ENCODE measurements at places on chromosomes 6 and 20.

DNA sequence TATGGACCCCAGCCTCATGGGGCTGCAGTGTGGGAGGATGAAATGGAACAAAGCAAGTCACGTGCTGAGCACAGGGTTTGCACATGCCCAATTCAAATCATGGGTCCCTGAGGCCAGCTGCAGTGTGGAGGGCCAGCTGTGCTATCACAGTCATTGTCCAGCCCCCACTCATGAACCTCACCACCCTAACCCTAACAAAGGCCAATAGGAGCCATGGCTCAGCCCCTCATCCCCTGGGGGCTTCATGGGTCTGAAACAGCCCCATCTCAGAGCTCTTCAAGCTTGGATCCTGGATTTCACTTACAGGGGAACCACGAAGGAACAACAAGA, 125.6 kb upstream of the MAFB start:
- DNase-seq: no peak

DNA sequence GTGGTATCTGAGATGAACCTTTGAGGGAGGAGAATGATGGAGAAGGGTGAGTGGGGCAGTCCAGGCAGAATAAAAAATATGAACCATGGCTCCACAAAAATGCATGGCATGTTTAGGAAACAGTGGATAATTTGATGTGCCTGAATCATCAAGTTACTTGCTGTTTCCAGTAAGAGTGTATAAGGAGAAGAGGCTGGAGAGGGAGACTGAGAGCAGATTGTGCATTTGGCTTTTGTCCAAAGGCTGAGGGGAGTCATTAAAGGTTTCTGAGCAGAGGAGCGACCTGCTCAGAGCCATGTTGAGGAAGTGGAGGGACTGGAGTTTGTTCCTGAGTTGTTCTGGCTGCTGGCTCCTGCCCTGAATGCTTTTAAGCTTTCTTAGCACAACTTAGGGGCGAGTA, 6.1 kb downstream of the MMP24 start:
- no peak for DNase-seq

- peak; percentile 68 for DNase-seq
Observed at GRCh38 chr6:27138837-27139755, 108.4 kb upstream of the PRSS16 start.

DNA sequence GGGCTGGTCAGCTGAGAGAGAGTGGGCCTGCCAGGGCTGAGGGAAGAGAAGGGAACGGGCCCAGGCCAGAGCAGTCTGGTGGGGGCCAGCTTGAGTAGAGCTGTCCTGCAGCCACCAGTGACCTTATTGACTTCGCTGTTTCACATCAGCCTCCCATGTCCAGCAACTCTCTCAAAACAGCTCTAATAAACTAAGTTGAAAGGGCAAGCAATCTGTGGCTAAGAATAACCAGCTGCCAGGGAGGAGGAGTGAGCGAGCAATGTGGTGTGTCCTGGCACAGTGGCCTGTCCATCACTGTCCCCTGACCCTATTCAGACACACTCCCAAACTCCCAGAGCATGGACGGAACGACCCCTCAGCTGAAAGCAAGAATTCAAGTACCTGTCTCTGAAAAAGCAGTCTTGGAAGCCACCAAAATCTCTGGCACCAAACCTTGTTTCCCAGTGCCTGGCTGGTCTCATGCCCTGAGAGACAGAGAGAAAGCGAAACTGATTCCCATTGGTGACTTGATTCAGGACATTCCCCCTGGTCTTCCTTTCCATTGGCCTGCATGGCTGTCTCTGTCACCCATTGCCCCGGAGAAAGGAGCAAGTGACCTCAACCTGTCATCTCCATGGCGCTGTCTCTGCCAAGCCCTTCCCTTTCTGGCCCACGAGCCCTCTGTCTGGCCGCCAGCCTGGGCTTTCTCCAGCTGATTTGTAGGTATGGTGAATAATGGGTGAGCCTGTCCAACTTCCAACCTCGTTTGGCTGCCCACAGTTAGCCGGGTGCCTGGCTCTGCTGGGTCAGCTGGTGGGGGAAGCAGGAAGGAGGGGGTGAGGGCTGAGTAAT, at the start of gene DDO:
Gene DDO, minus strand, starts transcription at position 490 of the 831 bp plus-strand sequence. CDS start 2,113 bp downstream, outside the sequence.
- DNase-seq: no peak

DNA sequence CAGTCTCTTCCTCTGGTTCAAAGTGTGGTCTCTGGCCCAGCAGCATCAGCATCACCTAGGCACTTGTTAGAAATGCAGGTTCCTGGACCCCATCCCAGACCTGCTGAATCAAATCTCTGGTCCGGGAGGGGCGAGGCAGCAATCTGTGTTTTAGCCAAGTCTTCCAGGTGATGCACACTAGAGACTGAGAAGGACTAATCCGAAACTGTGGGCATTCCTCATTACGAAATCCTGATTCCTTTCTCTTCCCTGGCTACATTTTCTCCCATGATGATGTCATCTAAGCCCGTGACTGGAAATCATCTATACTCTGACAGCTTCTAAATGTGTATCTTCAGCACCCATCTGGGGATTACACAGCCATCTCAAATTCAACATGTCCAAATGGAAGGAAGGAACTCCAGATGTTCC, 39.7 kb upstream of the PRND start:
- no peak for DNase-seq

DNA sequence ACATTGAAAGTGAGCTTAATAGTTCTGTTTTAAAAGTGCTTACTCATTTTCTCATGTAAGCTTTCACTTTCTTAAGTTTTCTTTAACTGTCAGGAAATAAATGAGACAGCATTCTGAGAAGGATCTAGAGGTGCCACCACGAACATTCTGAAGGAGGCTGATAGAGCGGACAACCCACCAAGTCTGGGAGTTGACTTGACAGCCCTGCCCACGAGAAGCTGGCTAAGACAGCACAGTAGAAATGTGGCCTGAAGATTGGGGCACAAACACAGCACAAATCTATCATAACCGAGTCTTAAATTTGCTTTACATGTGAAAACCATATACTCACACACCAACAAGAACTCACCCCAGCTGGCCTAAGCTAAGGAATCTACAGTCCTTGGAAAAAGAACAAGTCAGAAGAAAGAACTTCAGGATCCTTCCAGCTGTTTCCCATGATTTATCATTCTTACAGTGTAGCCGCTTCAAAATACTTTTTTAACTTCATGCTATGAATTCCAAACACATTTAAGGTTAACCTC, 144.2 kb upstream of the TNFAIP3 start:
- DNase-seq: no peak

- DNase-seq: no peak
Observed at GRCh38 chr6:170152989-170153388, 137.9 kb downstream of the DLL1 start.

- no peak for DNase-seq
Observed at GRCh38 chr6:70289299-70289698, 13.6 kb downstream of the COL9A1 start.

- no peak for DNase-seq
Observed at GRCh38 chr20:36658300-36658699, 12.3 kb upstream of the SLA2 start.

DNA sequence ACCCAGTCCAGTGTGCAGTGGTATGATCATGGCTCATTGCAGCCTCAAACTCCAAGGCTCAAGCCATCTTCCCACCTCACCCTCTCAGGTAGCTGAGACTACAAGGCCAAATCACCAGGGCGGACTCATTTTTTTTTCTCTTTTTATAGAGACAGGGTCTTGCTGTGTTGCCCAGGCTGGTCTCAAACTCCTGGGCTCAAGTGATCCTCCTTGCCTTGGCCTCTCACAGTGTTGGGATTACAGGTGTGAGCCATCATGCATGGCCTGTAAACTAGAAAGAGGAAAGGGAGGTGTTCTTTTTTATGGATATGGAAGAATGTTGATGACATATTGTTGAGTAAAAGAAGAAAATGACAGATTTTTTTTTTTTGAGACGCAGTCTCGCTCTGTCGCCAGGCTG, 5.1 kb upstream of the BEND3 start:
- DNase-seq: no peak

DNA sequence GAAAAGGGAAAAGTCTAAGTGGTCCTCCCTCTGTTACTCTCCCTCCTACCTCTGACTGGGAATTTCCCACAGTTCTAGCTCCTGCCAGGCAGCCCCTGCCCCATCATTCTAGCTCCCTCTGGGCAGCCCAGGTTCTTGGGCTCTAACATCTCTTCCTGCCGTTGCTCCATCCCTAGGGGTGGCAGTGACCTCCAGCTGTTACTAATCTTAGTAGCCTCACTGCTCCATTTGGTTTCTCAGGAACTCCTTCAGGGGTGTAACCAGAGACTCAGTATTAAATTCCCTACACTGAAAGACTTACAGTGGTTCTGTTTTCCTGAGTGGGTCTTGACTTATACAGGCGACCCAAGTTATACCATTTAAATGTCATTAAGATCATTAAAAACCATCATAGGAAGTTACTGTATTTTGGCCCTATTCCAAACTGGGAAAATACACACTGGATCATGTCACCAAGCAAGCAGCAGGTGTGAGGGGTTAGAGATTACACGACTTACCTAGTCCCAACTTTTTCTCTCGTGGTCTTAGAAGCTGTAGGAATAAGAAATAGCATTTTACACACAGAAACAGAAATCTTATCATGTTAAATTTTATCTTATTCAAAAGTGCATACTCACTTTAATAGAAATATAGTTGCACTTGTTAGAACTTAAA, 10.1 kb downstream of the DPM1 start:
- DNase-seq: no peak

DNA sequence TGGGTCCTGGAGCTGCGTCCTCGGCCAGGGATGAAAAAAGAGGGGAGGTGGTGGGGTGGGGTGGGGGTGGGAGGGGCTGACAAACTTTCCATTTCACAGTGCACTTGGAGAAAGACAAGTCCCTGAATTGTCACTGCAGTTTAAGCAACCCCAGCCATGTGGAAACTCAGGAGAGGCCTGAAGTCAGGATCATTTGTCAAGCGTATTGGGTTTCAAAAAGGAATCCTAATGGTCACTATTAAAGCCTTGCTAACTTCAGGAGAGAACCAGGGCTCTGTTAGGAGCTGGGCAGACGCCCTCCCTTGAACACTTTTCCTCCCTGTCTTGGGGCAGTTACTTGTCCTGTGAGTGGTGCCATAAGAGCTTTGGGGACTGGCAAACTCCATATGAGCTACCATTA, 159.9 kb downstream of the FNDC1 start:
- DNase-seq: no peak

- DNase-seq: no peak
Observed at GRCh38 chr6:4756247-4756646, 20.0 kb upstream of the CDYL start.

DNA sequence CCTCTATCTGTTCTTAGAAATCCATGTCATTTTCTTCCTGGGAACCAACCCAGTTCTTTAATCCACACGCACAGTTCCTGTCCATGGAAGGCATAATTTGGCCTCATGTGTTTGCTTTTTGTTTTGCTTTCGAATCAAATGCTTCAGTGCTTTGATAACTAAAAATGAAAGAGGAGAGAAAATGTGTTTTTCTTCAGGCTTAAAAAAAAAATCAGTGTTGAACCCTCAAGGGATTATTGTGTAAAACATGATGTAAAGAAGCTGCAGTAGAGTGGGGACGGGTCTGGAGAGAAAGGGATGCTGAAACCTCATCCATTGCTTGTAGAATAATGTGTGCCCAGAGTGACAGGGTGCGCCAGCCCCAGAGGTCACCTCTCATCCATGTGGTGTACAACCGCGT, 197.5 kb upstream of the JARID2 start:
- no peak for DNase-seq

DNA sequence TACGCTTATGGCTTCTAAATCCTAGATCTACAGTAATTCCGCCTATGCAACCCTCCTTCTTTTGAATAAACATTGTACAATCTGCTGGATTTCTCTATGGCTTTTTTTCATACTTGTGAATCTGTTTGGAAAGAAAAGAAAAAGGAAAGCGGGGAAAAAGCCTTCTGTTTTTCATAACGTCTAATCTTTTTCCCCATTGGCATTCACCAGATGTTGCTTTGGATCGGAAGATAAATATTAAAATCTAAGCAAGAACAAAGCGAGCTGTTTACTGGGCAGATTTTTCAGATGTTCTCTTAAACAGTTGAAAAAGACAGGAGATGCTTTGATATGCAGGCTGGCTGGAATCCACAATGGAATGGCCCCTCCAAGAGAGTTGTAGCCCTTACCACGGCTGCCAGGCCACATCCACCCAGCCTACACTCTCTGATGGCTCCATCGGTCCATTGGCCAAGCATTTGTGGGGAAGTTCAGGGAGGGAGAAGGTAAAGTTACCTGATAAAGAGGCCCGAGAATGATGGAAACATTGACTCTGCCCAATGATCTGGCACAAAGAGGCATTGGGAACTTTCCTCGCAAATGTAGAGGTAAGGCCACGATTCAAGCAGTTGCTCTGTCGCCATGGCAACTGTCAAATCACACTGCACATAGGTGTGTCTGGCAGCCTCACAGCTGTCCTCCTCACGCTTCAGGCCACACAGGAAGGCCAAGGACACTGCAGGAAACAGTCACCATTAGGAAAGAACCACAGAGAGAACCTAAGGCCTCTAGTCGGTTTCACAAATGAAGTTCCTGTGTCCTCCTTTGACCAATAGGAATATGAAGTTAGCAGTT, 70.3 kb downstream of the PKHD1 start:
- no peak for DNase-seq

GRCh38 chr6:168877821-168878282, 375.8 kb downstream of the THBS2 start:
- DNase-seq: no peak

GRCh38 chr20:50957276-50957675, 1.1 kb downstream of the DPM1 start:
- no peak for DNase-seq

DNA sequence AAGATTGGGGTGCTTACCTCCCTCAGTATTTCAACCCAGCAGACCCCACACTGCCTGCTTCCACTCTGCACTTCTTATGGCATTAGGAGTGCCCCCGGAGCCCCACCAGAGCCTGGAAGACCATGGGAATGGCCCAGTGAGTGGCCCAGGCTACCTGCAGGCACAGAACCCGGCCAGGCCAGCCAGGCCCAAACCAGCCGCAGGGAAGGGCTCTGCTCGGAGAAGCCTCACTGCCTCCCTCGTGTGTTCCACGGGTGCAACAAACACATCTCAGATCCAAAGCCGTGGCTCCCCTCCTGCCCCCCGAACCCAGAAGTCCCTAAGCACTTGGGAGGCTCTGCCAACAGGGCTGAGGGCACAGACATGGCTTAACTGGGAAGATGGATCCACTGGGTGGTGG, 283.9 kb downstream of the CDH4 start:
- DNase-seq: no peak

DNA sequence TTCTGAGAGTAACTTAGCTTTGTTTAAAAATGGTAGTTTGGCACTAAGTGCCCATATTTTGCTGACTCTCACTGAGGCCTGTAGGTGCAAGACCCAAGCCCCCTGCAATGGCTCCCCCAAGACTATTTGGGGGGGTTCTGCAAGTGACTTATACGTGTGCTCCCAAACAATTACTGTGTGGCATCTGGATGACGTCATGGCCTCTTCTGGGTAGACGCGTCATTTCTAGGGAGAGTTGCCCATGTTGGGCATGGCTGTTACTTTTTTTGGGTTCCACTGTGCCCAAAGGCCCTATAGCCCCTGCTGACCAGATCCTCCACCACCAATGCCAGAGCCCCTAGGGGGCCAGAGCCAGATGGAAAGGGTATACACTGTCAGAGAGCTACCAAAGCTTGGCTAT, 110.3 kb upstream of the MYLIP start:
- no peak for DNase-seq

Measured in stimulated activated CD4-positive, alpha-beta T cell treated with anti-CD3 and anti-CD28 coated beads, TNF-alpha, amount 100 ng/mL, for 48 hours (primary cell).